ENCODE measurements at places on chromosomes 2 and 18.

- DNase-seq: no peak
Observed at GRCh38 chr2:14231391-14231898, 401.1 kb upstream of the LRATD1 start.

DNA sequence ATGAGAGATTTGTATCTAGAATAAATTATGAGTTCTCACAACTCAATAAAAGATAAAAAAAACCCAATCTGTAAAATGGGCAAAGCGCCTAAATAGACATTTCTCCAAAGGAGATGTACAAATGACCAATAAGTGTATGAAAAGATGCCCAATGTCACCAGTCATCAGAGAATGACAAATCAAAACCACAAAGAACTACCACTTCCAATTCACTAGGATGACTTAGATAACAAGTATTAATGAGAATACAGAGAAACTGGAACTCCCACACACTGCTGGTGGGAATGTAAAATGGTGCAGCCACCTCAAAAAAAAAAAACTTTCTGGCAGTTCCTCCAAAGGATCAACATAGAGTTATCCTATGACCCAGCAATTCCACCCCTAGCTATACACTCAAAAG is 17.4 kb upstream of the COL6A3 start:
- DNase-seq: no peak

DNA sequence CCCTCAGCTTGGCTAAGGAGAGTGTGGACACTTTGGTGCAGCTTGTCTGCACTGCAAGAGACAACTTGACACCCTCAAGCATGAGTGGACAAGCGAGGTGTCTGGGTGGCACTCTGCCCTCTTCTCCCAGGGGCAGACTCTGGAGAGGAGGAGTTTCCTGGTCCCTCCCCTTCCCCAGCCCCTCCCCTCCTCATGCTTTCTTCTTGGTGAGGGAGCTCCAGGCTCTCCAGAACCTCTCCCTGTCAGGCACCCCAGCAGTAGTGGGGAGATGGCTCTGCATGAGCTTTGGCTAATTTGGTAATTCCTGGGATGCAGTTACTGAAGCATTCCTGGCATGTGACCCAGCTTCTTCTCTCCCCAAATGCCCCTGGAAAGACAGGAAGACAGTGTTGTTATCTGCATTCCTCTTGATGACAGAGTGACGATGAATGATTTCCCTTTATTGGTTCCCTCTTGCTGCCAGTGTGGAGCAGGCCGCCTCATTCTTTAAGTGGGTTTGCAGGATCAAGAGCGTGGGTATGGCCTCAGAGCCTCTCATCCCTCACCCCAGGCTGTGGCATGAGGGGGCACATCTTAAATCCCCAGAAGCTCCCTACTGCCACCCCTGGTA is 89.2 kb downstream of the STPG4 start:
- no peak for DNase-seq

GRCh38 chr2:173101687-173102086 is 26.0 kb downstream of the MAP3K20 start:
- peak; percentile 28 for DNase-seq

- DNase-seq: no peak
Observed at GRCh38 chr18:58572680-58573079, 56.2 kb downstream of the ALPK2 start.

- no peak for DNase-seq
Observed at GRCh38 chr18:26133652-26134051, at the start of gene PSMA8. TSS of gene PSMA8 (plus strand) at chr18:26133869. CDS start at chr18:26133966, 97 bp downstream.

GRCh38 chr2:17749753-17750438 is 3.7 kb downstream of the SMC6 start:
- DNase-seq: no peak

GRCh38 chr2:225867071-225867470 is 467.6 kb downstream of the NYAP2 start:
- no peak for DNase-seq

- DNase-seq: no peak
Observed at GRCh38 chr2:1647417-1648240, 96.7 kb downstream of the PXDN start.

- peak; percentile 62 for DNase-seq
Observed at GRCh38 chr2:203799908-203800307, 67.7 kb upstream of the CTLA4 start.

DNA sequence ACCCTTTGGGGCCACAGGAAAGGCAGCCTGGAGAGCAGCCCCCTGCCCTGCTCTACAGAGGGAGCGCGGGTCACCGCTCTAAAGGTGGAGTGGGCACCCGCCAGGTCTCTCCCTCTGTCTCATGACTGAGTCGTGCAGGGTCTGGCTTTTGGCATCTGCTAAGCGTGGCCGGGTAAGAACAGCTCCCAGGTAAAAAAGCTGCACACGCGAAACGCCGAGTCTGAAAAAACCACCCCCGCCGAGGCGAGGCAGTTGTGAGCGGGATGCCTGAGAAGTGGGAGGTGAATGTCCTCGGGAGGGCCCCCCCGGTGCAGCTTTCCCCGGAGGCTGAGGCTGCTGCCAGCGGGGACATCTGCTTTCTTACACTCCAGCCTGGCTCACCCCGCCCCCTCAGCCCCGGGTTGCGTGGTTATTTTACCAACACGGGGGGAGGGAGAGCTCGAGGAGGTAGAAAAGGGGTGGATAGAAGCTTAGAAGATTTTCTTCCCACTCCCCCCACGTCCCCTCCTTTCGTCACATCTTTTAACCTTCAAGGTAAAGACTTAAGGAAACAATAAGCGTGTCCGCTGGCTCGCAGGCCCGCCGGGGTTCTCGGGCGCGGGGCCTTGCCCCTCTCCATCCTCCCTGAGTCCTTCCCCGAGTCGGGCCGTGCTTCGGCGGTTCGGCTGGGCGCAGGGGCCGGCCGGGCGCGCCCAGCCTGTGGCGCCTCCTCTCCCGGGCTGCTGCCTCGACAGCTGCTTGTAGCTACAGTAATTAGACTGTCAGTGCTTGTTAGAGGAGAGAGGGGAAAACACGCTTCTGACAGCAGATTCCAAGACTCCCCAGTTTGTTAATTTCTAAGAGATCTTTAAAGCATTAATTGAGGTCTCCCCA is 70.6 kb upstream of the PSMD14 start:
- DNase-seq: no peak

- DNase-seq: no peak
Observed at GRCh38 chr2:19426144-19426543, 67.7 kb upstream of the OSR1 start.

- DNase-seq: peak; percentile 39
Observed at GRCh38 chr2:30422444-30423040, 24.5 kb upstream of the LCLAT1 start.

GRCh38 chr18:36761186-36761698 is 67.6 kb downstream of the TPGS2 start:
- DNase-seq: no peak

GRCh38 chr2:44596537-44597320 is 235.0 kb downstream of the CAMKMT start:
- peak; percentile 53 for DNase-seq

DNA sequence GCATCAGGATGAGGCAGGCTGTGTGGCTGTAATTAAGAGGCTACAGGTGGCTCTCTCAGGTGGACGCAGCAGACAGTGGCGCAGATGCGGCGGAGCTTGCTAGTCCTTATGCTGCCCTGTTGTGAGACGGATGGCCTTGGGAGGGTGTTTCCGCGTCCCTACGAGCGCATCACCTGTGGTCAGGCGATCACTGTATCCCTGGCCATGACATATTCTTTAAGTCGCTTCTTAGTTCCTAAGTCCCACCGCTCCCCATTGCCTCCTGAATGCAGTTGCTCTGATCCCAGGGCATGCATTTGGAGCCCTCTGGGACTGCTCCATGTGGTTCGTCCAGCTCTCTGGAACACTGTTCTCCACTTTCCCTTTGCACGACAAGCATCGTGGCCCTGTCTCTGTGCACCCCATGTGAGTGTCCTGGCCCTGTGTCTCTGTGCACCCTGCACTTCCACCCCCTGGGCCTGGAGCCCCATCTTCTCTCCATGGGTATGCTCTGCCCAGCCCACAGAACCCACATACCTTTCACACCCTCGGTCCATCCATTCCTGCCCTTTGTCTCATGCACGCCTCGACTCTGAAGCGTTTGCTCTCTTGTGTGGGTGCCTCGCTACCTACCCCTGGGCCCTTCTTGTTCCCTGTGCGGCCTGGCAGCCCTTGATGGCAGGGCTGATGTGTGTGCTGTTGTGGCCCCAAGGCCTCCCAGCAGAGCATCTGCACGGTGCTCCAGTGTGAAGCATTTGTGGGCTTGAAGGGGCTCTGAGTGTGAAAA is 74.4 kb downstream of the SH3RF3 start:
- no peak for DNase-seq

GRCh38 chr18:13269013-13269280 is 50.4 kb downstream of the LDLRAD4 start:
- DNase-seq: no peak

DNA sequence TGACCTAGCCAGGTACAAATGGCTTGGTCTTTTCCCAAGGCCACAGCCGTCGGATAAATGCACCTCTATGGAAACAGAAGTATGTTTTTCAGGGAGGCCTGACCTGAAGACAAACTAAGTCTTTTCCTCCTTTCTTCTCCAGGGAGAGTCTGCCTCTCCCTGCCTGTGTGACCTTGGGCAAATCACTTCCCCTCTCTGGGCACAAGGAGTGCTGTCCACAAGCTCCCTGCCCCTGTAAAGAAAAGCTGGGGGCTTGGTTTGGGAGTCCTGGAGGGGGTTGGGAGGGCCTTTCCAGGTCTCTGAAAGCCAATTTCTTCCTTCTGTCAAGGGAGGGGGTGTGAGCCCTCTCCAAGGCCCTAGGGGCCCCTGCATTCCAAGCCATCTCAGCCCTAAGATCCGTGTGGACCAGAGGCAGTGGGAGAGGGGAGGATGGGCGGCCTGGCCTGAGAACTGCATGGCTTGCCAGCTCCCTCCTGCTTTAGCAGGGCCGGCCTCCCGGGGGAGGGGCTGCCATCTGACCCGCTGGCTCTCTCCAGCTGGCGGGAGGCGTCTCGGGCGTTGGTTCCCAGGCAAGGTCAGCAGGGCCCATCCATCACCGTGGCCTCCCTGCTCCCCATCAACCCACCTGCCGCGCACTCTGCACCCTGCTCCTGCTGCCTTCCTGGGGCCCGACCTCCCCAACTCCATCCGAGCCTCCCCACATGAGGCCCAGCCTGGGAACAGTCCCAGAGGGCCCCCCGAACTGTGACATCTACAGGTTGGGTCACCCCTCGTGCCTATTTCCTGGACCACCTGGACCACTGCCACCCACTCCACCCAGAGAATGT is 61.4 kb downstream of the SMAD7 start:
- DNase-seq: no peak

DNA sequence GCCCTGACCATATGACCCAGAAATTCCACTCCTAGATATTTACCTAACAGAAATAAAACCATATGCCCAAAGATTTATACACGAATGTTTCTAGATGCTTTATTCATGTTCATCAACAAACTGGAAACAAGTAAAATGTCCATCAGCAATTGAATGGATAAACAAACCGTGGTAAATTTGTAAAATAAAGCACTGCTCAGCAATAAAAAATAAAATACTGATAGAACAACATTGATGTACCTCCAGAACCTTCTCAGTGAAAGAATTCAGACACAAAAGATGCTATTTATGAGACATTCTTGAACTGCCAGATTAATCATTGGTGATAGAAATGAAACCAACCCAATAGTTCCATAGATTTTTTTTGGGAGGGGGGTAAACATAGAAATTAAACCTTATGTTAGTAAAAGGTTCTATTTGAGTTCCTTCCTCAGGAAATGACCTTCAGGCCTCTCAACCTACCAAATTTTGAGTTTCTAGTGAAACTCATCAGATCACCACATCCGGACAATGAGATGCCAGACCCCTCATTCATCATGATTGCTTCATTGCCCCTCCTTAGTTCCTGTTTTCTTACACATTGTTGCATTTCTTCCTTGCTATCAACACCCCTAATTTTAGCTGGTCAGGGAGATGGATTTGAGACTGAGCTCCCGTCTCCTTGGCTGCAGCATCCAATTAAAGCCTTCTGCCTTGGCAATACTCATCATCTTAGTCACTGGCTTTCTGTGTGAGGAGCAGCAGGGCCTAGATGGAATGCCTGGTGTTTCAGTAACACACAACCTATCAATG is 203.5 kb downstream of the LPIN1 start:
- no peak for DNase-seq

GRCh38 chr2:16900405-16901025 is 234.9 kb upstream of the CYRIA start:
- DNase-seq: no peak

DNA sequence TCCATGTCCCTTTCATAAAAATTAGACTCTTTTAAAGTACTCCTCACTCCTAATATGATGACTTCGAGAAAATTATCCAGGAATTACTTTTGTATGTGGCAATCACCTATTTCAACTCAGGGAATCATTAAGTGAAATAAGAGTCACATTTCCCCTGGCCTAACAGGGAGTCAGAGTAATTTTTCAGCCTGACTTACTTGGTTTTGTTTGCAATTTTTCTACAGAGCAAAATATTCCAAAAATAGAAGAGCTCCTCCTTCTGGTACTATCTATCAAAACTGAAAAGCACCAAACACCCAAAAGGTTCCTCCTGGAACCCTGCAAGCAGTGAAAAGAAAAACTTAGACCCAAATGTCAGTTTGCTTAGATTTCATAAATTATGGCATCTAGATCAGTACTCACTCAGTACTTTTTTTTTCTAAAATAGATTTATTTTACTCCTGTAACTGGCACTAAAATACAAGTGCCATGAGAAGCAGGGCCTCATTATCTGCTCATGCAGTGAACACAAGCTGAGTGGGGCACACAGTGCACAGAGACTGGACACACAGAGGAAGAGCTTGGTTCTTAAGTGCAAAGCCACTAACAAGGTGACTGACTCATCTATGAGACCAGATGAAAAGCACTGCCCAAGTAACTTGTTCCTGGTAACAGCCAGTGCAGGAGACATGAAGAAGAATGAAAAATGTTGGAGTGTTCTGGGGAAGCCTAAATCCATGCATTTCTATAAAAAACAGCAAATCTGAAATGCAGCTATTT is 28.7 kb downstream of the ACAA2 start:
- DNase-seq: no peak

DNA sequence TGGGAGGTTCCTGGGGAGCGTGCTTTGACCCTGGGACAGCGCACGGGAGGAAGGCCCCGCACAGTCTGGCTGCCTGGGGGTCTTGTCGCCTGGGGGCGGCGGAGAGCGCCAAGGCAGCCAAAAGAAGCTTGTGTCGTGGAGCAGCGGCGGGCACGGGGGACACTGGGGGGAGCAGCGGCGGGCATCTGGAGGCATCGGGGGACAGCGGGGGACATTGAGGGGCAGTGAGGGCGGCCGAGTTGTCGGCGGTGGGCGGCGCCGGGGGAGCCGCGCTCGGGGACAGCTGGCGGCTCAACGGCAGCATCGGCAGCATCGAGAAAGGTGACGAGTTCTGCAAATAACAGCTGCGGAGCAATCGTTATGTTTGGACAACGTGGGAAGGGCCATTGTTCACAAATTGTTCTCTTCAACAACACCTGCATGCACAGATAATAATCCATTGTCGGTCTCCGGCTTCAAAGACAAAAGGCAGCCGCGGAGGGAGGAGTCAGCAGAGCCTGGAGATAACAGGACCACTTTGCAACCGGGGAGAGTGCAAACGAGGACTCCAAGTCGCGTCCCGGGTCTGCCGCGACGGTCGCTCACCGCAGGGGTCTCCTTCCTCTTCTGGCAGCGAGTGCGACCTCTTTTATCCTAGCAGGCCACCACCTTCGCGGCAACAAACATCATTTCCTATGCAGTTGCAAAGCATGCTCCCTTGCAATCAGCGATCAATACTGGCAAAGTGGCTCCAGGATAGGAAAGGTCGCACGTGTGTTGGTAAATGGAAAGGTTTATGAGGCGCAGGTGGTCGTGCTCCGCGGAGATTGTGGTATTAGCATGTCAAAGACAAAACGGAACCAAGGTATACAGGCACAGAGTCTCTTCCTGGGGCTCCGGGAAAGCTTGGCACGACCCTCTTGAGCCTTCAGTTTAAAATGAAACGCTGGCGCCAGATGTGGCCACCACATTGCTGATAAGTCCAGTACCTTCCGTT is 132.3 kb upstream of the DLX2 start:
- DNase-seq: no peak

- DNase-seq: no peak
Observed at GRCh38 chr2:120504936-120505705, 159.2 kb downstream of the INHBB start.

Measured in GM12878 (cell line).